Omental fat pad (tissue), 4 donors: ENCODE measurements at places on chromosomes 3 and 15. TPM values are rescaled to one million over a fixed set of nuclear protein-coding genes. Genes with fewer than 3 reads are reported as not detected.

The TMEM42 gene
- 6.1 TPM for total RNA-seq

GRCh38 chr3:1824359-1824758 lies 274.3 kb upstream of the CNTN4 start:
- no peak for DNase-seq

DNA sequence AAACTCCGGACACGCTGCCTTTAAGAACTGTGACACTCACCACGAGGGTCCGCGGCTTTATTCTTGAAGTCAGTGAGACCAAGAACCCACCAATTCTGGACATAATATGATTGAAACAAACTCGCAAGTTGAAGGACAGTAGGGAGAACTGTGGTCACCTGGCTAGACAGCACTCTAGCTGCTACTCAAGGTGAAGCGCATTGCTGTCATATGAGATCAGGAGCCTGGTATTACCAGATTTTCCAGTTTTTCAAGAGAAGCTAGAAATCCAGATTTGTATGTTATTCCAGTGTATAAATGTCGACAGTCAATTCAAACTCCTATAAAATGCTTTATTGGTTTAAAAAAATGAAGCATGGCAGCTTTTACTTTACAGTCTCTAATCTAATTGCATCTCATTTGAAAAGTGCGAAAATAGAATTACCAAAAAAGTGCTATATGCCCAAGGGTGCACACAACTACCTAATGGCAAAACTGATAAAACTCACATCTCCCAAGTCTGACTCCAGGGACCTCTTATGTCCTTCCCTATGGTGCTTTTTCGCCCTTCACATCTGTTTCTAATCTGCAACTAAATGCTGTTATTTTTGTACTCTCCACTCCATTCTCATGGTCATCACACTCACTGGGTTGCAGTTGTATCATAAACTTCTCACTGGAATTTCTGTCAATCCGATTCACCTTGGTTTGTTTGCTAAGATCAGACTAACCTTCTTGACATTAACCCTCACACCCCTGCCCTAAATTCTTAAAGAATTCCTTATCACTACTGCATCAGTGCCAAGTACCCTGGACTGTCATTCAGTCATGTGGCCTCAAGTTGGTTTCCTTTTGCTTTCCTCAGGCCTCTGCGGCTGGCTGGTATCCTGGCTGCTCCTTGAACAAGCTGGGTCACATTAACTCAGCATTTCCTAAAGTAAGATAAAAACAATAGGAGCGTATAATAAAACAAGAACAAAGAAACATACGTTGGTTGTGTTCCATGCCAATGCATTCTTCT lies 31.5 kb upstream of the ARHGEF26 start:
- DNase-seq: no peak

DNA sequence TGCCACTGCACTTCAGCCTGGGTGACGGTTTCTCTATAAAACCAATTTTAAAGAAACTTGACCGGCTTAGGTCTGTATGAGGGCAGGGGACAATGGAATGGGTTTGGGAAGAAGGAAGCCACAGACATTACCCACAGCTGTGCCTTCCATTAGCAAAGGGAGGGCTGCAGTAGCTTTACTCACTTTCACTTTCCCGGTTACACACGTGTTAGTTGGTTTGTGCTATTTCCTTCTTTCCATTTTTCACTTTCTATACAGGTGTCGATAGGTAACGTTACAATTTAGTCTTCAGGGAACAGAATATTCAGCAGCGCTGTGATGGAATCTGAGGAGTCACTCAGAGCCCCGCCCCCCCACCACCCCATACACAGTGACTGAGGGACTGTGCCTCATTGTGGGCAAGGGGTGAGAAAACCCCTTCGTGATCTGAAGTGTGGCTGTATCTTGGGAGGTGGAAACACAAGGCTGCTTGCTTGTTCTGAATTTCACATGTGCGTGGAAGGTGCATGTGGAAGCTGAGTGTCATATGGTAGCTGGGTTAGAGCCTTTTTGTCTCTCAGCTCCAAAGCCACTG lies 44.8 kb upstream of the RPL32 start:
- no peak for DNase-seq

GRCh38 chr15:43547539-43547938 lies 30.1 kb downstream of the MAP1A start:
- DNase-seq: no peak

DNA sequence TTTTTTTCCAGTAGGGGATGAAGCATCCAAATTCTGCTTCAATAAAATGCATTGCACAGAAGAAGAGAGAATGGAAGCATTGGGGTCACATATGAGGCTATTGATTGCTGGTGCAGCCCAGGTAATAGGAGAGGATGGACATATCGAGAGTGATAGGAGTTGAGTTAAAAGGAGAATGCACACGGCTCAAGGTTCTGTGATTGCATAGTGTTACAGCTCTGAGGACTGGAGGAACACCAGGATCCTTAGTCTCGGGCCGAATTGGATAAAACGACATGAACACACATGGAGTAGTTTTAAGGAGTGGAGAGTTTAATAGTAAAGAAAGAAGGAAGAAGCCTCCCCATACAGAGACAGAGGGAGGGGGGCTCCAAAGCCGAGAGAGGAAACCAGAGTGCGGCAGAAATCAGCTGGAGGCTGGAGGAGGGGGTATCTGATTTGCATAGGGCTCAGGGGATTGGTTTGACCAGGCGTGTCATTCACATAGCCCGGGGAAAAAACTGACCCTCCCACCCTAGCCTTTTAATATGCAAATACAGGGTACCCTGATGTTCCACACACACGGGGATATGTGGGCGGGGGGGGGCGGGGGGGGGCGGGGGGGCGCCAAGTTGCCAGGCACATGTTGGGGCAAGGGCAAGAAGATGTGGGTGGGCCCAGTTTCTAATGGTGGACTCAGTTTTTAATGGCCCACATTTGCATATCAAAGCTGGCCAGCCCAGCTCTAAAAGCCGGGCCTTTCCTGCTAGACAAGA lies 156.9 kb downstream of the AGBL1 start:
- no peak for DNase-seq

GRCh38 chr3:150114873-150115540 lies 144.3 kb upstream of the PFN2 start:
- DNase-seq: no peak

DNA sequence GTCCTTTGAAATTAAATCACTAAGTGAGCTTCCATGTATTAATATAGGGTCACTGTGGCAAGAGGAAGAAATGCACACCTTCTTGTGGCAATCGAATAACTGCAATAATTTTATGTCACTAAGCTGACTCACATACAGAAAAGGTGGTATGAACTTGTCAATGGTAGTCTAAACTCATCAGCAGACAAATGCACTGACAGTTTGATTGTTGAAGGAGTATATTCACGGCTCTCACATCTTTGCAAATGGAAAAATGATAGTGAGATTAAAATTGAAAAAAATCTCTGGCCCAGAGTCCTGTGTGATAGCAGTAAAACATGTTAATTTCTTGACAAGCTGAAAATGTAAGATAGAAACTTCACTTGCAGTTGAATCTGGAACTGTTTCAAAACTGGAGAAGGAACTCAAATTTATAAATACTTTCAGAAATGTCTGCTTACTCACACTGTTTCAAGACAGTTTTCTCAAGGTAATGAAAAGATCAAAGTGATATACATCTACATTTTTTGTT lies 215.8 kb upstream of the CADM2 start:
- DNase-seq: no peak

- DNase-seq: no peak
These were observed 65.3 kb upstream of the SLCO2A1 start for GRCh38 chr3:134095005-134095404.
